ENCODE measurements at places on chromosomes 12 and 14.
A peak's percentile ranks its signal among the peaks of the same experiment; 100 is the strongest.

- DNase-seq: no peak
These were observed 151.0 kb upstream of the LMO3 start for GRCh38 chr12:16756833-16757555.

DNA sequence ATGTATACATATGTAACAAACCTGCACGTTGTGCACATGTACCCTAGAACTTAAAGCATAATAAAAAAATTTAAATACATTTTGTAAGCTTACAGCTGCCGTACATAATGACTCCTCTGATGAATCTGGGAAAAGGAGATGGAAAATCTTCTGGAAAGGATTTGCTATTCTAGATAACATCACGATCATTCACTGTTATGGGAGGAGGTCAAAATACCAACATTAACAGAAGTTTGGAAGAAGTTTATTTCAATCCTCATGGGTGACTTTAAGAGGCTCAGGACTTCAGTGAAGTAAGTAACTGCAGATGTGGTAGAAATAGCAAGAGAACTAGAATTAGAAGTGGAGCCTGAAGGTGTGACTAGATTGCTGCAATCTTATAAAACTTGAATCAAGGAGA, 172.2 kb downstream of the SLC16A7 start:
- no peak for DNase-seq

GRCh38 chr12:69904777-69905176, 79.8 kb downstream of the MYRFL start:
- no peak for DNase-seq

DNA sequence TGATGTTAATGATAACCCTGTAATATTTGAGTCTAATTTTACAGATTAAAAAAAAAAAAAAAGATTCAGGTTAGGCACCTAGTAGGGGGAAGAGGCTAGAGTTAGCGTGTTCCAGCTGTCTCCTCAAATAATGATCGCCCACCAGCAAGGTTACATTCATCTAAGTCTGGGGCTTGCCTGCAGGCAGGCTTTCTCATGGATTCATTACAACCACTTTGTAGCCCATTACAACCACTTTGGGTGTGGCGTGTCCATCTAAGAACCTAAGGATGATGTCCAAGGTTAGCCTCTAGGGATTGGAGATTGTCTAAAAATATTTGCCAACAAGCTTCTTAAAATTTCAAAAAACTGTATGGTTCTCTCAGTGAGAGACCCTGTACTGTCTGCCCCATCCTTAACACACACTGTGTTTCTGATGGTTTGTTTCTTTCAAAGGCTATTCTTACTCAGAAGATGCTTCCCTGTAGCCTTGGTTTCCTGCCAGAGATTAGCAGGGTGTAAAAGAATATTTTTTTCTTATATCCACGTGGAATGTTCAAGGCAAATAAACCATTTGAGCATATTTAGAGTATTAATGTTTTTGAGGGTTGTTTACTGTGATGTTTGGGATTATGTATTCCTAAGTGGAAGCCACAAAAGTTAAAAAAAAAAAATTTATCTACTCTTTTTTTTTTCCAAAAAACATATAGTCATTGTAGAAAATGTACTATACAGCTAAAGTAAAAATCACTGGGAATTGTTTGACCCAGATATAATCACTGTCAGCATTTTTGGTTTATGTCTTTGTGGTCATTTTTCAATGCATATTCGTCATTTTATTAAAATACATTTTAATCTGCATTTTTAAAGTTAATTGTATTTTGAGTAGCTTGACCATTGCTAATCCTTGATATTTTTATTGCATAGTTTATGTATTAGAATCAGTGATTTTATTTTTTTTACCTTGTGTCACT, 1.7 kb downstream of the DYNC1H1 start:
- DNase-seq: no peak

- no peak for DNase-seq
These were observed 2.1 kb downstream of the ASB2 start for GRCh38 chr14:93974299-93974698.

- no peak for DNase-seq
These were observed 684 bp downstream of the KANSL2 start for GRCh38 chr12:48681399-48681709.

DNA sequence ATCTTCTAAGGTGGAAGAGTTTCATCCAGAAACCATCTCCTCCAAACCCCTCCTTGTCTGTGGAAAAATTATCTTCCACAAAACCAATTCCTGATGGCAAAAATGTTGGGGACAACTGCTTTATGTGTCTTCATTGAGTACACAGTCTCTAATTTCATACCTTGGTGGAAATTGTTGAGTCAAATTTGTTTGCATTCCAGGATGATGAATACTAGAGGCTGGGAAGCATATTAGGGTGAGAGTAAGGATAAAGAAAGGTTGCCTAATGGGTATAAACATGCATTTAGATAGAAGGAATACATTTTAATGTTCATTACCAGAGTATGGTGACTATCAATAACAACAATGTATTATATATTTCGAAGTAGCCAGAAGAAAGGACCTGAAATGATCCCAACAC, 98.2 kb downstream of the C12orf42 start:
- DNase-seq: no peak

- DNase-seq: no peak
These were observed at the start of gene ACVRL1 for GRCh38 chr12:51907083-51907855. ACVRL1 (plus strand) TSS chr12:51907504; CDS start chr12:51912475, 4,971 bp downstream.

DNA sequence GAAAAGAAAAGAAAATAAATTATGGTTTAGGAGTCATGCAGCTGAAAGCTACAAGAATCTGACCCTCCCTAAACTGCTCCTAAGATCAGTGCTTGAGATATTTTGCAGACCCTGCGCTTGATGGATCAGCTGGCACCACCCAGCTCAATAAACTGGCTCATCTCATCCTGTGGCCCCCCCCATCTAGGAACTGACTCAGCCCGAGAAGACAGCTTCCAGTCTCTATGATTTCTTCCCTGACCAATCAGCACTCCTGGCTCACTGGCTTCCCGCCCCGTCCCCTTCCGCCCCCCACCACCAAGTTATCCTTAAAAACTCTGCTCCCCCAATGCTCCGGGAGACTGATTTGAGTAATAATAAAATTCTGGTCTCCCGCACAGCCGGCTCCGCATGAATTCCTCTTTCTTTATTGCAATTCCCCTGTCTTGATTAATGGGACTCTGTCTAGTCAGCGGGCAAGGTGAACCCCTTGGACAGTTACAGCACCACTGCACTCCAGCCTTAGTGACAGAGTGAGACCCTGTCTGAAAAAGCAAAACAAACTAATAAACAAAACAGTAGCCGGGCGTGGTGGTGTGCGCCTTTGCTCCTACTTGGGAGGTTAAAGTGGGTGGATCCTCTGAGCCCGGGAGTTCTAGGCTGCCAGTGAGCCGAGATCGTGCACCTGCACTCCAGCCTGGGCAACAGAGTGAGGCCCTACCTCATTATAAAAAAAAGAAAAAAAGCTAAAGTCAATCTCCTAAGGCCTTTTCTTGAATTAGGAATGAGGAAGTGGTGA, 24.5 kb upstream of the SPTLC2 start:
- no peak for DNase-seq

DNA sequence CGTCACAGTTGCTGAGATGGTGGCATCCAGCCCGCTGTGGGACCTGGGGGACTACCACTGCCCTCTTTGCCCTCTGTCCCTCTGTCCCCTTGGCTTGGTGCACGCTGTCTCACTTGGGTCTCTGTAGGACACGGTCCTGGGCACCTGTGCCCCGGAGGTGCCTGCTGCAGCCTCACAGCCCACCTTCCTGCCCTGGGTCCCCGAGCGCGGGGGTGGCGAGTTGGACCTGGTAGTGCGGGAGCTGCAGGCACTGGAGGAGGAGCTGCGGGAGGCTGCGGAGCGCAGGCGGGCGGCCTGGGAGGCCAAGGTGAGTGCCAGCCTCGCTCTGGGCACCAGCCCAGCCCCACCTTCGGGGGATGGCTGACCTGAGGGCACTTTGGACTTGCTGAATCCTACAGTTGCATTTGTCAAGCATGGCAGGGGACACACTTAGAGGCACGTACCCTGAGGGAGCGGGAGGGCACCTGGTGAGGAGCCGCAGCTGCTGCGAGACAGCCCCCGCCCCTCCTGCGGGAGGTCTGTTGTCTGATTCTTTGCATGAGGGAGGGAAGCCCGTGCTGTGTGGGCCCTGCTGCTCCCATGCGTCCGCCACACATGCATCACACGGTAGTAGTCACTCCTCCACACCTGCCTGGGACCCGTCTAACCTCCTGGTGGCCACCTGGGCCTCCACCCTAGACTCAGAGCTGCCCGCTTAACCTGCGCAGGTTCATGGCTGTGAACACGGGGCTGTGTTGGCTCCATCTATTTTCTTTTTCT, 6.8 kb downstream of the TEDC1 start:
- DNase-seq: no peak

- DNase-seq: no peak
These were observed 109.8 kb upstream of the CPSF6 start for GRCh38 chr12:69129564-69129963.

DNA sequence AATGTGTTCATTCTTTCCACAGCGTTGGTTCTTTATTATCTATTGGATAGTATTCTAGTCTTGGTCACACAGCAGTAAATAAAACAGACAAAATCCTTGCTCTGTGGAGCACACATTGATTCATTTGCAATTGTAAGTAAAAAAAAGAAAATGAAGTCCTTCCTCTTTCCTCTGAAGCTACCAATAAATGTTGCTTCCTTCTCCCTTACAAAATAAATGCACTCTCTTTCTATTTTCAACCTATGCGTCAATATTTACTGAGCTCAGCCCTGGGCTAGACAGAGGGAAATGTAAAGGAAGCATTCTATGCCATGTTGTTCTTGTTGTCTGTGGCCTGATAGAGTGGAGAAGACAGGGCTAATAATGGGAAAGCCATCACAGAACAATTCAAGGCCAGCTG, 2.9 kb downstream of the ABHD12B start:
- no peak for DNase-seq

- no peak for DNase-seq
These were observed 67.3 kb downstream of the PRIMA1 start for GRCh38 chr14:93720981-93721483.

GRCh38 chr14:54483846-54484245, 4.9 kb downstream of the GMFB start:
- DNase-seq: no peak

- DNase-seq: no peak
These were observed 61.8 kb downstream of the PLBD1 start for GRCh38 chr12:14505626-14506596.

DNA sequence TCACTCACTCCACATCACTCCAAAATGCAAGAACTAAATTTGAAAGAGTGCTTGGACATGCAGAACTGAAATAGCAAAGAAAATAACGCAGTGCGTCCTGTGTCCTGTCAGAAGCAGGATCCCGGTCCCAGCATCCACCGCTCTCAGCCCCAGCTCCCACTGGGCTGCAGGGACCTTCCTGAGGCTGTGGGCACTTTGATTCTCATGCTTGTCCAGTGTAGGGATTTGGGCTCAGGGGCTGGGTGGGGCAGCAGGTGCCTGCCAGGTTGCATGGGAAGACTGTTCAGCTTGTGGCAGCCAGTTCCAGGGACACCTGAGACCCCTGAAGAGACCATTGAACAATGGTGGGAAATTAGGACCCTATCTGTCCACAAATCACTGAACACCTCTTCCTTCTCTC, 140.0 kb upstream of the FKBP4 start:
- DNase-seq: no peak

GRCh38 chr12:14923944-14924343, 14.4 kb downstream of the ERP27 start:
- DNase-seq: no peak

GRCh38 chr14:61438860-61439765, 117.7 kb downstream of the PRKCH start:
- DNase-seq: no peak

GRCh38 chr12:59820594-59821011, 224.8 kb downstream of the SLC16A7 start:
- DNase-seq: no peak

GRCh38 chr12:4114986-4115385, 158.6 kb upstream of the CCND2 start:
- DNase-seq: no peak

DNA sequence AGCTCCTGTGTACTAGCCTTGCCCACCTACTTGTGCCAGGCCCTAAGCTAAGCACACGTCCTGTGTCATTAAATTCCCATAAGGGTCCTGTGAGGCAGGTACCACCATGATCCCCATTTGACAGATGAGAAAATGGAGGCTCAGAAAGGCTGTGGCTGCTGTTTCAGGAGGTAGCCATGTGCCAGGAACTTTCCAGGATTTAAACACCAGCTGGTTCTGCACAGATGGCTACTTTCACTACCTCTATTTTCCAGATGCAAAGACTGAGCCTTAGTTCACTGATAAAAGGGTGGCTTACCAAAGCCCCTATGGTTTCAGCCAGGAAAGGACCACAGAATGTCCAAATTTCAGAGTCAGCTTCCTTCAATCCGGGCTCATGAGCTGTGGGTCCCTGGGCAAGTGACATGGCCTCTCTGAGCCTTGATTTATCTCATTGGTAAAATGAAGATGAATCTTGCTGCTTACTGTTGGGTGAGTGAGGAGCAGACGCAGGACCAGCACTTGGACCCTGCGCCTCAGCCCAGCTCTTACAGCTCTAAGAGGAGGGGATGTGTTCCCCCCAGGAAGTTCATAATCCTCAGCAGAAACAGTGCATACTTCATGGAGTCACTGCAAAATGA, 23.5 kb downstream of the CMKLR1 start:
- DNase-seq: no peak

DNA sequence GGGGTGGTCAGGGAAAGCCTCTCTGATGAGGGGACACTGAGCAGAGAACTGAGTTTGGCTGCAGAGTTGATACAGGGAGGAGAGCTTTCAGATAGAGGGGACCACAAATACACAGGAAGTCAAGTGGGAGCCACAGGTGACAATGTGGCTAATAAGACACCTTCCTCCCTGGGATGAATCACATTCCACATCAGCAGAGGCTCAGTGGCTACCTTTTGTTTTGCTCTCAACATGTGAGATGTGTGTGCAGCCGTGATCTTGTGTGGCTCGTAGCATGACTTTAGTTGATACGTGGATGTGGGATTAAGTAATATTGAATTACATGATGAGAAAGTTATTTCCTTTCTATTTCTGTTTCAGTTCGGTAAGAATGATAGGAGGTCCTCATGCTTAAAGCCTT, 7.5 kb downstream of the CRADD start:
- no peak for DNase-seq

DNA sequence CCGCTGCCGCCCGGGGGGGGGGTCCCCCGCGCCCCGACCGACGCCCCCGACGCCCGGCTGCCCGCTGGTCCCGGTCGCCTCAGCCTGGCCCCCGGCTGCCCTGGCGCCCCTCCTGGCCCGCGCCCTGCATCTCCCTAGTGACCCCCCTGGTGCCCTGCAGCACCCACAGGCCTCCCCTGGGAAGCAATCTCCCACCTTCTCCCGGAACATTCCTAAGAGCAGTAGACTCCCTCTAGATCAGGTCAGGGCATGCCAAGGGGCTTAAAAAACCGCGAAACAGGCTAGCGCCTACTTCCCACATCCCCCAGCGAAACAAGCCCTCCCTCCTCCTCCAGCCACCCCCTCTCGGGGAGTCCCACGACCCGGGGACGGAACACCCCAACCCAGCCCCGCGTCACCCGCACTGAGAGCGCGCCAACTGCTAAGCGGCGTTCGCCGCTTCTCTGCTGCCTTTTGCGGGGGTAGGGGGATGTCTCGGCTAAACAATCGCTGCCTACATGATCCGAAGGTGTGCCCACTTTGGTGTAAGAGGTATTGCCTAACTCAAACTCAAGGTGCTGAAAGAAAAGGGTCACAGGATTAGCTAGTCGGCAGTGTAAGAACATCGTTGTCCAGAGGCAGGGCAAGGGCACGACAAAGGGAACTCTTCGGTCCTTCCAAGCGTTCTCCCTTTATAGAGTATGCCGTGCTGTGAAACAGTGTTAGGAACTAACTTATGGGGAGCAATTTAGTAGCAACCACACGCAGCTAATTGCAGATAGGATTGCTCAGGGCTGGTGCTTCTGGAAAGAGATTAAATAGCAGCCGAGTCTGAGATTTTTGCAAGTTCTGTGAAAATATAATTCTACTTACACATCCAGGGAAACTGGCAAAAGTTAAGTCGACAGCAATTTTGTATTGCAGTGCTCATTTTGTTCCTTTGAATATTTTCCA, 619 bp upstream of the NTN4 start:
- peak; percentile 2 for DNase-seq
